Stimulated activated CD8-positive, alpha-beta memory T cell treated with anti-CD3 and anti-CD28 coated beads, Interleukin-4, amount 100 ng/mL, for 4 hours (primary cell): ENCODE measurements at places on chromosomes 13 and 19.

DNA sequence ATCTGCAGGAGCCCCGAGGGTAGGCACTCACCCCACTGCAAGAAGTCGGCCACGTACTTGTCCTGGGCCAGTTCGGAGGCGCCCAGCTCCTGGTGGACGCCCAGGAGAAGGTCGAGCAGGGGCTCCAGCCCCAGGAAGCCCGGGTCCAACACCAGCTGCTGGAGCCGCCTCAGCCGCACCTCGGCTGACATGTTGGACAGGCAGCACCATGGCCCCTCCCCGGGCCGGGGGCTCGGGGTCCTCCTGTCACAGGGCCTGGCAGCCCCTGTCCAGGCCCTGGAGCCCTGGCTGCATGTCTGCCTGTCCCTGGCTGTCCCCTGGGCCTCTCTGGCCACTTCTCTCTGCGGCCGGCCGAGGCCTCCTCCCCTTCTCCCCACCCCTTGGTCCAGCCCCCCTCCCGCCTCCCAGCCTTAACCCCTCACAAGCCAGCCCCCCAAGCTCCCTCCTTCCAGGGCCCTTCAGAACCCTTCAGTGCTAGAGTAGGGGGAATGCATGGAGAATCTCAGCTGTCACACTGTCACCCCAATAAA, at the start of gene DMPK:
Gene DMPK, minus strand, starts transcription at position 329 of the 530 bp plus-strand sequence. Its CDS starts 138 bp downstream, at position 191.
- DNase-seq: no peak

DNA sequence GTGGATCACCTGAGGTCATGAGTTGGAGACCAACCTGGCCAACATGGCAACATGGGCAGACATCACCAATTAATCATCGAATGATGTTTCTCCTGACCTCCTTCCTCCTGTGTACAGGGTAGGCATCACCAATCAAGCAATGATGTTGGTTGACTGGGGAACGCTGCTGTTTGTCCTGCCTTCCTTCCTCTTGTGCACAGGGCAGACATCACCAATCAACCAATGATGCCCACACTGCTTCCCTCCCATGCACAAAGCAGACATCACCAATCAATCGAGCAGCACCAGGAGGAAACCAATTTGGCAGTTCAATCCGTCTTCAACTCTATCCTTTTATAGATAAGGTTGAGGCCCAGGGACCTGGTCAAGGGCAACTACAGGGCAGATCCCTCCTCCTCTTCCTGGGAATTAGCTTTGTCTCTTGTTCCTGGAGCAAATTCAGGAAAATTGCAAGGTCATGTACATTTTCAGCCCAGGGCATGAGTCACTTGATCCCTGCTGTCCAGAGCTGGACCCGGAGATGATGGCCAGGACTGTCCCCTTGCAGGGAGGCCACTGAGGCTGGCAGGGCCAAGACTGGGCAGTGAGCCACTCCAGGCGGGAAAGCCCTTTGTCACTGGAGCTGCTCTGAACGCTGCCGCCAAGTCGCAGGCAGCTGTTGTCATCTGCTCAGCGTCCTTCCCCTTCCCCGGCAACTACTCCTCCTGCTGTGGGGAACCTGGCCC, 5.3 kb upstream of the CSNK1G2 start:
- no peak for DNase-seq

GRCh38 chr19:44823373-44823698, 14.4 kb downstream of the BCAM start:
- DNase-seq: no peak

DNA sequence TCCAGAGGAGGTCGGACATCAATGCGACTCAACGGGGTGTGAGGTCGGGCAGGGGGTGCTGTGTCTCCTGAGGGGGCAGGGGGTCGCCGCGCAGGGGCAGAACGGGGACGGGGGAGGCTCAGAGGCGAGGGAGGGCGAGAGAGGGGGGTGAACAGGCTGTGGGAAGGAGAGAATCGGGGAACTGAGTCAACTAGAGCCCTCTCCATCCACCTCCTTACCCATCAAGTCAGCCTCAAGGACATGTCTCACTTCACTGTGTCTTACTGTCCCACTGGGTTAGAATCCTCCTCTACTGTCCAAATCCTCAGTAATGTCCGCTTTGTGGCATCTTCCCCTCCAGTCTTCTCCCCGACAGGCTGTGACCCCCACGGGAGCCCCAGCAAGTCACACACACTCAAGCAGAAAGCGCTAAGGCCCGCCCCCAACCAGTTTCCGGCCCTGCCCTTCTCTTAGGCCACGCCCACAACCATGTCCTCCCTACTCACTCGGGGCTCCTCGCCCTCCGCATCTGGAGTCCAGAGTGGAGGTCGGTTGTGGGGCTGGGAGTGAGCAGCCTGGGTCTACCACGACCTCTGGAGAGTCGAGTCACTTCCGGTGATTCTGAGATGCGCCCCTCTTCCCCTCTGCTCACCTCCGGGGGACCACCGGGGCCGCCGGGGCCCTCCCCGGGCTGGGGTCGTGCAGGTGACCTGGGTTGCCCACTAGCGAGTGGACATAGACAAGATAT, 9.3 kb downstream of the PLEKHA4 start:
- DNase-seq: peak; percentile 62

- DNase-seq: no peak
These were observed 52.8 kb downstream of the GADD45B start for GRCh38 chr19:2528675-2529101.

DNA sequence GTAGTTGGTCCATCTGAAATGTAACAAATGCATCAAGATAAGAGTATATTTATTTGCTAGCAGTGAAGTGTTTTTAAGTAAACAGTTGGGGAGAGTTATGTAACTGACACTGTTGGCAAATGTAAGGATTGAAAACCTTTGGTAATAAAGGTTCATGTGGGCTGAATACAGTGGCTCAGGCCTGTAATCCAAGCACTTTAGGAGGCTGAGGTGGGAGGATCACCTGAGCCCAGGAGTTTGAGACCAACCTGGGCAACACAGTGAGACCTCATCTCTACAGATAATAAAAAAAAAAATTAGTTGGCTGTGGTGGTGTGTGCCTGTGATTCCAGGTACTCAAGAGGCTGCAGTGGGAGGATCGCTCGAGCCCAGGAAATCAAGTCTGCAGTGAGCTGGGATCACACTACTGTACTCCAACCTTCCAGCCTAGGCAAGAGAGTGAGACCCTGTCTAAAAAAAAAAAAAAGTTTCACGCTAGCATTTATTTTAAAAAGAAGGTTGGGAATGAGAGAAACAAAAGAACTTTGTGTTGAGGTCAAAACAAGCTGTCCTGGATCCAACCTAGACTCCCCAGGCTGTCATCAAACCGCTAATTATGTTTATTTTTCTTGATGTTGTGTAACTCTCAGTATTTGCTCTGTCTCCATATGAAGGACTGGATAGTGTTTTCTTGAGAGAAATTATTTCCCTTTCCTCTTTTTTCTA, 20.7 kb downstream of the SETDB2 start:
- no peak for DNase-seq

DNA sequence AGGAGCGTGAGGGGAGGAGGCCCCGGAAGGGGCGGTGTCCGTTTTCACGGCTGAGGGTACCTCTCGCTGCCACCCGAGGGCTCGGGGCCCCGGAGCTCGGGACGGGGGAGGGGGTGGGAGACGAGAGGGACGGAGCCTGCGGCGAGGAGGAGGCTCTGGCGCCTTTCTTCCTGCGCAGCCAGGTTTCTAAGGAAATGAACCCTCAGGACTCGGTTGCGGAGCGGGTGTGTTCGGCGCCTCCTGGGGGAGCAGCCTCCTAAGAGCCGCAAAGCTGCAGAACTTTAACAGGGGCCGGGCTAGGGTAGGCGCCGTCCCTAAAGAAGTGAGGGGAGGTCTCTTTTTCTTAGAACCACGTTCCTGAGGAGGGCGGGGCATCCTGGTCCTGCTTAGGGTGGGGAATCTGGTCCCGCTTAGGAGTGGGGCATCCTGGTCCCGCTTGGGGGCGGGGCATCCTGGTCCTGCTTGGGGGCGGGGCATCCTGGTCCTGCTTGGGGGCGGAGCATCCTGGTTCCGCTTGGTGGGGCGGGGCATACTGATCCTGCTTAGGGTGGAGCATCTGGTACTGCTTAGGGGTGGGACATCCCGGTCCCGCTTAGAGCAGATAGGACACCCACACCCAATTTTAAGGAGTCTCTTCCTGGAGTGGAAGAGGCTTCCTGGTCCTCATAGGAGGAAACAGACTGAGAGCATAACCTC, 6.2 kb downstream of the SYT5 start:
- no peak for DNase-seq

GRCh38 chr19:38922482-38922881, 8.1 kb downstream of the SARS2 start:
- no peak for DNase-seq

DNA sequence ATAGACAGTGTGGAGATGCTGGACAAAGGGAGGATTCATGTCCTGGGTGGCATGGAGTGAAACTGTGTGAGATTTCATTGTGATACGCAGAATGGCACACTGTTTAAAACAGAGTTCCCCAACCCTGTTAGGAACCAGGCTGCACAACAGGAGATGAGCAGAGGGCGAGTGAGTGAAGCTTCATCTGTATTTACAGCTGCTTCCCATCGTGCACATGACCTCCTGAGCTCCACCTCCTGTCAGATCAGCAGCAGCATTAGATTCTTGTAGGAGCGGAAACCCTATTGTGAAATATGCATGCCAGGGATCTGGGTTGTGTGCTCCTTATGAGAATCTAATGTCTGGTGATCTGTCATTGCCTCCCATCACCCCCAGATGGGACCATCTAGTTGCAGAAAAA, 72.5 kb downstream of the RAP2A start:
- DNase-seq: no peak

DNA sequence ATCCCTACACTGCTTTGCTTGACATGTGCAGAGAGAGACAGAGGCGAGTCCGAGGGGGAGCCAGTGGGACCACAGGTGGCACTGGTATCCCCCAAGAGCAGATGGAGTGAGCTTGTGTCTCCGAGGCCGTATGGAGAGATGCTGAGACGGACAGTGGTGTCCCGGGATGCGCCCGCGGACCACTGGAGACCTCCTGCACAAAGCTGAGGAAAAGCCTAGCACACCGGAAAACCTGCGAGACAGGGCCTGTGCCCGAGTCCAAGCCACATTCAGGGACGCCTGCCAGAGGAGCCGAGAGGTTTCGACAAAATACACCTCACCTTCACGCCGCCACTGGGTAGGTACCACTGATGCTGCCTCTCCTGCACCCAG, 66.0 kb upstream of the ZNF527 start:
- no peak for DNase-seq

DNA sequence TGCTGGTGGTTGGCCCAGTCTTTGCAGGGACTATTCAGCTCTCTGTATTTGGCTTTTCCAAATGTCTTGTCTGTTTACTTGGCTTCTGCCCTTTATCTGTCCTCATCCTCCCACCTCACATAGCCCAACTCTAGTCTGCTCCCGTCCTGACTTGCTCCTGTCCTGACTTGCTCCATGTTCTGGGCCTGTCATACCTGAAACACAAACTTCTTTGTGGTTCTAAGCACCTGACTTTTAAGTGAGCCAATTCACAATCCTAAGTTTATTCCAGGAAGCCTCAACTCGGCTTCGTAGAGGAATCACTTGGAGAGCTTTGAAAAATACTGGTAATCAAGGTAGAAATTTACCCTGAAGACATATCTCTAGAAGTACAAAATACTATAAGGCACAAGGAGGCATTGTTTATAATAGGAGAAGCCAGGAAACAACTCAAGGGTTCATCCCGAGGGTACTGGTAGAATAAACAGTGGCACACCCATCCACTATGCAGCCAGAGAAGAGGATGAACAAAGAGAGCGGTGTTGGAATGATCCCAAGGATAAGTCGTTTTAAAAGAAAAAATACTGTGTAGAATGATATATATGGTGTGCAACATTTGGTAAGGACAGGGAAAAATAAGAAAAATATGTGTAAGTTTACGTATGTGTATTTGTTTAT, 284.5 kb downstream of the FGF14 start:
- no peak for DNase-seq

DNA sequence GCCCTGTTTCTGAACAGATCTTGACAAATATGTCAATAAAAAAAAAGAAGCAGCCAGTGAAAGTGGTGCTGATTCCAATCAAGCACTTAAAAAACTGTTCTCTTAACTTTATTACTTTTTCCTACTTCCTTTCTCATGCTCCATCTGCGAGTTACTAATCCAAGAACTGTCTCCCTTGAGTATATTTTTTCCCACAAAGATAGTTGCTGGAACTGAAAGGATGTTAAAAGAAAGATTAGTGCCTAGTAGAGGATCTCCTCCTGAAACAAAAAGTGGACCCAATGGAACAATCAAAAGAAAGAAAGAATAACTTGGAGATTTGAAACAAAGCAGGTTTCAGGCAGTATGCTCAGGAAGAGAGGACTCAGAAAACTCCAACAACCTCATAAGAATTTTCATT, 1034.8 kb downstream of the PCDH17 start:
- no peak for DNase-seq

- DNase-seq: no peak
These were observed 78.4 kb upstream of the XPO4 start for GRCh38 chr13:20980899-20981298.

DNA sequence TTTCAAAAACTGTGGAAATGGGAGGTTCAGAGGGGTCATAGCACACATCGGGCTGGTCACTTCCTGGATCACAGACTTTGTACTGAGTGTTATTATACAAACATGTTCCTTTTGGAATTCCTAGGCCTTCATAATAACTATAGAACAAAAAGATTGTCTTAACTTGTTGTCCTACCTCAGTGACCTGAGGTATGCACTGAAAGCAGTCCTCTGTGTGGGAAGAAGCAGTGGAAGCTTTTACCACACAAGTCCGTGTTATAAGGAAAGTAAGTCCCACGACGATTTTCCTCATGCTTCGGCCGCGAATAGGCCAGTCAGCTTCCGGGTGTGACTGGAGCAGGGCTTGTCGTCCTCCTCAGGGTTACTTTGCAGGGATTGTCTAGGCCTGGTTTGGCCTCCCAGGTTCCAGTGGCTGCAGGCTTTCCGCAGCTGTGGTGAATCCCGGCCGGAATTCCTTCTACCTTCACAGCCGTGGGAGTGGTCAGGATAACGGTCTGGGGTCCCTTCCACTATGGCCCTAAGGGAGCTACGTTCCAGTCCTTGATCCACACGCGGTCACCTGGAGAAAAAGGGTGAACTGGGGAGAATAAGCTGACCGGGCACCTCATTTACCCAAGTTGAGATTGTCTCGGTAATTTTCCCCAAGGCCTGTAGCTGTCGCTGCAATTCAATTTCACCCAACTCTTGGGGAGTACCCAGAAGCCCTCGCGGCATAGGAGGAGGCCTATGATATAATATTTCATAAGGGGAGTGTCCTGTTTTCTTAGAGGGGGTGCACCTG, 16.0 kb downstream of the NAPSA start:
- no peak for DNase-seq

DNA sequence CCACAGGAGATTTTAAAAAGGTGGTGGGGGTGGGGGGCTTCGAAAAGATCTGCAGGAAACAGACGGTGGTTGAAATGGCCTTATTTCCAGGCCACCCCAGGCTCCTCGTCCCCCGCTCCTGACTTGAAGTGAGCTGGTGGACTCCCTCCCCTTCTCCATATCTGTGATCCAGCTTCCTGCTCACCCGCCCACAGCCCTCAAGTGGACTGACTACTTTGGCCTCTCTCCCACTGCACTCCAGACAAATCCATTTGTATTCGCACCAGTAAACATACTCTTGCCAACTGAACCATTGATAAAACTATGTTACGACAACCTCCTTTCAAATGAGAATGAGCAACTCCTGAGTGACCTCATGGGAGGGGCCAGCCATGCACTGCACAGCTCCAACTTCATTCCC, 259.5 kb downstream of the COL4A1 start:
- DNase-seq: no peak

- DNase-seq: no peak
These were observed 20.2 kb downstream of the POLR1D start for GRCh38 chr13:27641711-27642502.
